ENCODE measurements at places on chromosomes 2 and 18.

DNA sequence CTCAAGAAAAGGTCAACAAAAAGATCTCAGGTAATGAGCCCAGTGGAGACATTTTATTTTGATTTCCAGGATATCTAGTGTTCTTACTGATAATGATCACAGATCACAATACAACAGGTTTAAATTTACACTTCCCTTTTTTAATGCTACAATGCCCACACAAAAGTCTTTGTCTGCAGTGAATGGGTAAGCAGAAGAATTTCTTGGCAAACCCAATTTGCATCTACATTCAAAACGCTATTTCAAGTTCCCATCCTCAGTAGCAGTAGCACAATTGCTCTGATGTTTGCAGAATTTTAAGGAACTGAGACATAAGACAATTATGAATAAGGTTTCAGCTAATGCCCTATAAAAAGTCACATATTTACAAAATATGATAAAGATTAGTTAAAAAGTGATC, 929.4 kb upstream of the PIK3C3 start:
- DNase-seq, result no peak

DNA sequence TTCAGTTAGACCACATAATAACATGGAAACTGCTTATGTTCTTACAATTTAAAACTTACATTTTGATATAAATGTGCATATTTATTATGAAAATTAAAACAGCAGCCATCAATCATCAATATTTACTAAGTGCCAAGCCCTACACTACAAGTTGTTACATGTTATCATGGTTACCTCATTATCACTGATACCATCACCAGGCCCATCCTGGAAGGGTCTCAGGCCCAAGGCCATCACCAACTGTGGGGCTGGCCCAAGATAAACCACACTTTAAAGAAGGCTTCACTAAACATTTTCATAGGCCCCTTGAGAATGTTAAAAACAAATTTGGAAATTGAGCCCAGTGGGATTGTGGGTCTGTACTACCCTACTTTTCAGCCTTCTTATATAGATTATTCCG, 6.4 kb downstream of the ITSN2 start:
- no peak for DNase-seq

DNA sequence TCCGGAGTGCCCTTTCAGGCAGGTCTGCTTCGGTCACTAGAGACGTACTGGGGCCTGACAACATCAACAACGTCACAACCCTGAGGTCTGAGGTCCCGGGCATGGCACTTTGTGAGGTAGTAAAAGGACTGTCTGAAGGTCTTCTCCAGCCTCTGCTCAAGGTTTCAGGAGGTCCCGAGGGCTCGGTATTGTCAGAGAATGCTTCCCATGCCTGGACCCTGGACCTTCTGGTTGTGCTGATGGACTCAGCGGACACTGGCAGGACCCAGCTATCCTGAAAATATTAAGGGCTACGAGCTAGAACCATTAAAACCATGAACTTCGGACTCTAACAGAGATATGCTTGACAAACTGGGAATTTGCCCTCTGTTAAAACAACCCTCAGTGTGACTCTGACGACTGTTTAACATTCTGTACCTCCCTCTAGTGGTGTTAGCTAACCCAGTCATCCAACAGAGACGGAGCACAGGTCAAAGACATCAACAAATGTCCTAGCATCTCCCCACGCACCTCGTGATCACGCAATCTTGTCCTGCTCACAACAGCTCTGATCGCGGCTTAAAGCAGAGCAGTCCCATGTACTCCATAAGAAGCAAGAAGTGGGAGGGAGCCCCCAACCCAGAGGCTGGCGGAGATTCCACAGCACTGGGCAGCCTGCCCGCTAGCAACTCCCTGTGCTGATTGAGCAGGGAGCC, 96.5 kb downstream of the CCDC93 start:
- no peak for DNase-seq

GRCh38 chr2:86017901-86018896, 87.5 kb downstream of the POLR1A start:
- DNase-seq, result no peak

- DNase-seq, result no peak
These were observed 21.6 kb downstream of the TWIST2 start for GRCh38 chr2:238869293-238870124.

GRCh38 chr2:95110395-95110794, 11.2 kb downstream of the MRPS5 start:
- DNase-seq, result no peak

DNA sequence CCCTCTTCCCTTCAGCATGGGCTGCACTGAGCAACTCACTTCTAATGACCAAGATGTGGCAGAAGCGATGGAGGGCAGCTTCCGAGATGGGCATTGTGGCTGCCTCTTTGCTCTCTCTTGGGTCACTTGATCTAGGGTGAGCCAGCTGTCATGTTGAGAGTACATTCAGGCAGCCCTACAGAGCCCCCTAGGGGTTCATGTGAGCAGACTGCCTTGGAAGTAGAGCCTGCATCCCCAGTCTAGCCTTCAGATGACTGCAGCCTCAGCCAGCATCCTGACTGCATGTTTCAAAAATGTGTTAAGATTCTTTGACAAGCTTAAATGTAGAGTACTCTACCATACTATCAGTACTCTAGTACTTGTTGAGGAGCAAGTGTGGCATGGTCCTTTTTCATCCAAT, 143.9 kb downstream of the NCK2 start:
- peak; percentile 43 for DNase-seq

DNA sequence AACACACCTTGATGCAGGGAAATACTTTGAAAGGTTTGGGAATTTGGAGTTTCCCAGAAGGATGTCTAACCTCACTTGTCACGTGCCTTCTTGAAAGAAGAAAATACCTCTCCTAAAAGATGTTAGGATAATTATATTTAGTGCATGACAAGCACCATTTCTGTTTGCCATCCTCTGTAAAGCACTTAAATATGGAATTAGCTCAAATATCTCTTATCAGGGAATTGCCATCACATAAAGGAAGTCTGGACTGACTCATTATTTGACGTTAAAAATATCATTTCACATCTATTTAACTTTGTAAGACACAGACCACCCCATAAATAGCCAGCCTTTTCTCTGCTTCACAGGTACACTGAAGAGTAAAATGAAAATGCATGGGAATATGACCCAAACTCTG, 140.1 kb downstream of the STK39 start:
- no peak for DNase-seq

GRCh38 chr18:421247-422155, 79.0 kb downstream of the COLEC12 start:
- no peak for DNase-seq

GRCh38 chr2:23544589-23545295, 159.8 kb downstream of the KLHL29 start:
- no peak for DNase-seq

DNA sequence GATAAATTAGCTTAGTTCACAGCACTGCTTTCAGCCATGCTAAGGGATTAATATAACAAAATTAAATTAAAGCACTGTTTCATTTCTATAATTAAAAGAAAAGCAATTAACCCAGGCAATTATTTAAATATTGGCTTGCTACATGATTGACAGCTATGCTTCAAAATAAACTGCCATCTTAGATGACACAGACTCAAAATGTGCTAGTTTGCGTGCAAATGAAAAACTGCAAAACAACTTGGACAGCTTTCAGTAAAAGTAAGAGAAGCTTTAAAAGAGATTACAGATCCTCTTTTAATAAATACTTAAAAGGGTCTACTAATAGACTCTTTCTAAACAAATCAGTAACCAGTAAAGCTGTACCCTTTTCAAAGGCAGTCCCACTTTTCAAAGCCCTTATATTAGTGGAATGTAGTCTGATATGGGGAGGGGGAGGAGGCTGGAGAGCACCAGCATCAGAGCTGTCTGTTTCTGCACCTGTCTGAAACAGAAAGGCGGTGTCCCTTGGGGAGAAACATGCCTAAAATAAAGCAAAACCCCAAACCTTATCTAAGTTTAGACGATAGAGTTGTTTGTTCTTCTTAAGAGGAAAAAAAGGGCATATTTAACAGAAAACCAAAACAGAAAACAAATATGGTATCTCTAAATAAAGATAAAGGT, 20.8 kb downstream of the EIF2AK3 start:
- no peak for DNase-seq

DNA sequence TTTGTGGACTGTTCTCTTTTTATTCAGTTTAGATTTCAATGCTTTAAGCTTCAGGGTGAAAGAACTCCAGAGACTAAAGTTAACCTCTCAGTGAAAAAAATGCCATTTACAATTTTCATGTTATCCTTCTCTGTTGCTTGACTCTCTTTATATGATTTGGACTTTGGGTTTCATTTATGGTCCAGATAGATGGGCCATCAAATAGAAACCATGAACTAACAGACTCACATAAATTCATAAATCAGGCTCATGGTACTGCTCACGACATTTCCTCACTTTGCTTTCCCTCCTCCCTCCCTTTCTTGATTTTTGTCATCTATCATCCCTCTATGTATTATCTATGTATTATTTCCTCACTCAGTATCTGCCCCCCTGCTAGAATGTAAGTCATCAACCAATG, 10.0 kb downstream of the FAM110C start:
- no peak for DNase-seq

GRCh38 chr18:50830544-50830943, 10.7 kb upstream of the MRO start:
- DNase-seq, result no peak

DNA sequence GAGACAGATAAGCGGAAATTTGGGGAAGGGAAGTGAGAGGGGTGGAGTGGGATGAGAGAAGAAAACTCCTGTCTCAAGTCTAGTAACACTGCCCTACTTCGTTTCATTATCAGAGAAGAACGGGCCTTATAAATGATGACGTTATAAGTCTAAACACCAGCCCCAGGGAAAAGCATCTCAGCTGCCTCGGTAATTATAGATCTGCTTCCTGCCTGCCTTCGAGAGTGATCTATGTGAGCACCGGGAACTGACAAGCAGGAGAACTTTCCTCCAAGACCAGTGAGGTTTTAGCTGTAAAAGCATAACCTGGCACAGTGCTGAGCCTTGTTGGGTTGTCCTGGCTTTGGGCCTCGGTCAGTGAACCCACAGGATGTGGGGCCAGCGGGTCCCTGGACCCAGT, 227.9 kb upstream of the SIX2 start:
- no peak for DNase-seq

DNA sequence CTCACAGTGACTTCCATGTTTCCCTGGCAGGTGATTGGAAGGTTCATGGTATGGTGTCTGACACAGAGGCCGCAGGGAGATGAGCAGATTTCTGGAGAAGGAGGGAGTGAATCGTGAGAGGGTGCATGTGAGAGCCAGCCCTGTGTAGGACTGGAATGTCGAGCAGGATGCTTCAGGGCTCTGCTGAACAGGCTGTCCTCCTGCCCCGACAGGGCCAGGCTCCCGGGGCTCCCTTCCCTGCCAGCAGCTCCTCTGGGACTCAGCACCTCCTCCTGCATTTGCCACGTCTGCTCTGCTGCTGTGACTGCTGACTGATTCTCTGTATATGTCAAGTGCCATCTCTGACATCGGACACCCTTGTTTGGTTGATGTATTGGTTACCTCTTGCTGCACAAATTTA, 38.5 kb upstream of the INHBB start:
- no peak for DNase-seq

- no peak for DNase-seq
These were observed 20.6 kb upstream of the C2orf72 start for GRCh38 chr2:231016566-231017230.

- DNase-seq, result no peak
These were observed 87.9 kb upstream of the GULP1 start for GRCh38 chr2:188203776-188204175.

DNA sequence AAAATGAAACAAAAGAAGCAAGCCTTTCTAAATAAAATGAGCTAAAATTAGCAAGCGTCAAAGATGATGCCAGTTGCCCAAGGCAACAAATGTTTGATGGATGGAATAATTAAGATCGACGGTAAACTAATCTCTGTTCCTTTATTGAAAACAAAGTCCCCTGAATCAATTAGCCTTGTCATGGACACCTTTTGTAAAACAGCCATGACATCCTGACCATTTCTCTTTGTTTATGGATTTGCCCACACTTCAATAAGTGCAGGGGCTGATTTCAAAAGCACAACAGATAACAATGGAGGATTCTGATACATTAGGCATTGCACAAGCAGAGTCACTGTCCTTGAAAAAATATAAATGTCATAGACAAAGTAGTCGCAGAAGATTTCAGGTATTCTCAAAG, 160.1 kb upstream of the HNRNPA3 start:
- DNase-seq, result no peak

DNA sequence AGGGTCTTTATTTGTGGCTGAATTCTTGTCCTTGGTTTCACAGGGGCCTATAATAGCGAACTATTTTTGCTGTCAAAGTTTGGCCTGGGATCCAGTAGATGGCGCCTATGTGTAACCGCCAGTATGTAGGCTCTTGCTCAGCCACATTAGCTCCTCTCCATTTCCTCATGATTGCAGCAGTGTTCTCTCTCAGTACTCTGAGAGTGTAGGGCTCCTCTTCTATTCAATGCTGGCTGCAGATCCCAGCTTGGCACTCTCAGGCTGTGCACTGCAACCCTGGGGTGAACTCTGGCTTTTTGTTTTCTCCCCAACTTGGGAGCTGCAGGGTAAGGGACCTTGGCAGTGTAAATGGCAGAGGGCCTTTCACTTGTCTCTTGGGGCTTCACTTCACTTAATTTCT, 344.6 kb upstream of the CHAC2 start:
- DNase-seq, result peak; percentile 7

DNA sequence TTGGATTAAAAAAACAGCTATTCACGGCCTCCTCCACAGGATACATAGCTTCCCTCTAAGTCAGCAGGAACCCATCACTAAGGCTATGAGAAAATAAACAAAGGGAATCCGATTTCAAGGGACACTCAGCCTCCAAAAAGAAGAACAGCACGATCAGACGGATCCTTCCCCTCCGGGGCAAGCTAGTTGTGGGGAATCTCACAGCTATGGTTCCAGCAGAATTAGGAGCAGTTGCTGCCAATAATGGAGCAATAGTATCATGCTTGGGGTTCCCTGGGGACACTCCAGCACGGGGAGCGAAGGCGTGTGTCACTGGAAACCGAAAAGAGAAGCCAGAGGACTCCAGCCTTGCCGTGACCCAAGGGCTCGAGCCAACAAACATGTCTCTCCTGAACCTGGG, 163.1 kb downstream of the TTC32 start:
- DNase-seq, result no peak

- no peak for DNase-seq
These were observed 30.1 kb upstream of the E2F6 start for GRCh38 chr2:11495844-11496681.

GRCh38 chr2:207091176-207091575, 74.6 kb downstream of the KLF7 start:
- no peak for DNase-seq

DNA sequence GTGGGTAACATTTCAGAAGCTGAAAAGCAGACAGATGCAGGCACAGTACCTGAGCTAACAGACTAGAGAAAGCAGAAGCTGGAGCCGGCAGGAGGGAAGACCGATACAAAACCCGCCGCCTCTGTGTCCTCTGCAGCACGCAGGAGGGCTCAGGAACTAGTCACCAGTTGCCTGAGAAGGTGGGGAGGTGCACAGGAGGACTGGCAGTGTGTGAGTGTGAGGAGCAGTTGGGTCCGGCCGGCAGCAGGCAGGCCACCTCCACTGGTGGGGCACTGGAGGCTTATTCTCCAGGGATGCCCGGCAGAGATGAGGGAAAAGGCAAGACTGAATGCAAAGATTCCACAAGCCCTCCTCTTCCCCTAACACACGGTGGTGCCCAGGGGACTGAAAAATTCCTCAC, 18.2 kb downstream of the ERCC3 start:
- no peak for DNase-seq
